ENCODE measurements at places on chromosomes 12 and 14. TPM values are rescaled to one million over a fixed set of nuclear protein-coding genes. Genes with fewer than 3 reads are reported as not detected.

Gene LRP1
- 21.0 TPM for total RNA-seq

Gene ZNF641
- total RNA-seq: 4.5 TPM

Gene GALNT16
- 0.08 TPM for total RNA-seq

Gene BCL2L2
- 29.4 TPM for total RNA-seq

Gene OVCH1
- total RNA-seq: not detected

Gene RIPK3
- total RNA-seq: not detected

Gene INHBC
- not detected for total RNA-seq

Gene RAP1B
- 94.6 TPM for total RNA-seq

Gene ST8SIA1
- 1.9 TPM for total RNA-seq

Gene TRPV4
- total RNA-seq: 12.1 TPM

Gene SLC5A8
- total RNA-seq: not detected

Gene FGD4
- 8.1 TPM for total RNA-seq

Gene SLC35F4
- not detected for total RNA-seq

Gene LMNTD1
- total RNA-seq: 0.30 TPM

Gene SPX
- total RNA-seq: 2.4 TPM

Gene KRT77
- not detected for total RNA-seq

Gene CLEC1A
- not detected for total RNA-seq

Gene RASSF8
- 266 TPM for total RNA-seq

Gene LMO3
- 2.0 TPM for total RNA-seq

Gene INSM2
- not detected for total RNA-seq

Gene NPFF
- total RNA-seq: not detected

Gene RHOJ
- 3.7 TPM for total RNA-seq
